Right ventricle myocardium superior (tissue), 1 donor: ENCODE measurements at places on chromosomes 4 and X. TPM values are rescaled to one million over a fixed set of nuclear protein-coding genes. Genes with fewer than 3 reads are reported as not detected.

ZRSR2 gene
- total RNA-seq = 6.8 TPM

TEX11 gene
- total RNA-seq = not detected

DNA sequence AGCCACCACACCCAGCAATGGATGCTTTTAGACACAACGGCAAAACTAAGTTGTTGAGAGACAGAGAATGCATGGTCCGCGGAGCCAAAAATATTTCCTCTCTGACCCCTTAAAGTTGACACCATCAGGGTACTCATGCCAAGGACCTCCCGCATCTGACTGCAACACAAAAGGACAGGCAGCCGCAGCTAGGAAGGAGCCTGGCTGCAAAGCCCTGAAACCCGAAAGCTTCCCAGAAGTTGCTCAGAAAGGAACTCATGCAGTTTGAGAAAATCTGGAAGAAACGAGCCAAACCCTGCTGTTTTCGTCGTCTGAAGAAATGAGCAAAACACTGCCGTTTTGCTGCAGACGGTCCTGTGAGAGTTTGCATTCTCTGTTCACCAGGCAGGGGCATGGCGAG, 16.5 kb downstream of the DHRSX start:
- DNase-seq = no peak

DNA sequence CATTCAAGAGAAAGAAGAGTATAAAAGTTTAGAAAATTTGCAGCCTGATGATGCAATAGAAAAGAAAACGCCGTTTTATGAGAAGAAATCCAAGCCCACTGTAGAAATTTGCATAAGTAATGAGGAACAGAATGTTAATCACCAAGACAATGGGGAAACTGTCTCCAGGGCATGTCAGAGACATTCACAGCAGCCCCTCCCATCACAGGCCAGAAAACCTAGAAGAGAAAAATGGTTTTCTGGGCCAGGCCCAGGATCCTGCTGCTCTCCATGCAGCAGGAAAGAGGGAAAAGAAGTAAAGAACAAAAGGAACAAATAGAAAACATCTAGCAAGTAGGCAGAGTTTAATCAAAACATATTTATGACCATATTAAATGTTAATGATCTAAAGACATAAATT, 119.0 kb downstream of the ANKRD50 start:
- no peak for DNase-seq

- DNase-seq = no peak
Measured at GRCh38 chr4:186204103-186204559, 12.8 kb downstream of the CYP4V2 start.

YY2 gene
- total RNA-seq = 0.35 TPM

KLB gene
- 0.13 TPM for total RNA-seq

IQSEC2 gene
- total RNA-seq = 10.5 TPM

EREG gene
- total RNA-seq = not detected

PCDH11X gene
- 0.11 TPM for total RNA-seq

- DNase-seq = peak; percentile 61
Measured at GRCh38 chrX:119273420-119274192, 37.5 kb downstream of the PGRMC1 start.

DNA sequence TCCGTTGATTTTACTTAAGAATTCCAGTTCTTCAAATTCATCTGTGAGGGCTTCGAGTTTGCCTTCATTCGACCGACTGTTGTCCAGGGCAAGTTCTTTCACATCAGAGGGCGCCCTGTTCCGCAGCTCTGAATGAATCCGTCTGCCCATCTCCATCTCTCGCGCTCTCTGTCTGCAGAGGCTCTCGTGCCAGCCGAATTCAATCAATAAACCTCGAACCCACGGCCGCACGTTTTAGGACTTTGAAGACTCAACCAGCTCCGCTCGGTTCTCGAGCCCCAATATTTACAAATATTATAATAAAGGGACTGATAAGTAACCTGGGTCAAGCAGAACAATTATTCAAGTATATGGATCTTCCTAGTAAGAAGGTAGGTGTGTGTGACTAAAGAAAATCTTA, 556.4 kb upstream of the SMIM31 start:
- no peak for DNase-seq

- peak; percentile 24 for DNase-seq
Measured at GRCh38 chr4:8831221-8832112, 40.2 kb downstream of the HMX1 start.

GBA3 gene
- total RNA-seq = not detected

- DNase-seq = no peak
Measured at GRCh38 chr4:111797455-111798163, 347.6 kb upstream of the FAM241A start.

MANBA gene
- total RNA-seq = 22.4 TPM

PROM1 gene
- total RNA-seq = 2.1 TPM

DNA sequence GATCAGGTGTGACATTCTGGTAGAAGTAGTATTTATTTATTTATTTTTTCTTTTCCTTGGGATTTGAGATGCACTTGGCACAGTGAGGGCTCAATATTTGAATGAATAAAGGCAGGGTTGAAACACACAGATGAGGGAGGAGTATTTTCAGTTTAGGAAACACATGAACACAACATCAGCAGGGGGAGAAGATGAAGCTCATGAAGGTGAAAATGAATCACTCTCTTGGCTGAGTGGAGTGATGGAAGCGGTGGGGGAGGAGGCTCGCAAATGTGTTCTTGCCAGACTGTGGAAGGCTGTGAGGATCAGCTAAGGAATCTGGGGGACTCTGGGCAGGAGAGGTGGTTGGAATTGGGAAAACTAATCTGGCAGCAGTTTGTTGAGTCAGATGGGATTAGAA, 55.3 kb downstream of the ARHGAP10 start:
- no peak for DNase-seq

- no peak for DNase-seq
Measured at GRCh38 chrX:29318012-29318411, 730.8 kb downstream of the IL1RAPL1 start.

DNA sequence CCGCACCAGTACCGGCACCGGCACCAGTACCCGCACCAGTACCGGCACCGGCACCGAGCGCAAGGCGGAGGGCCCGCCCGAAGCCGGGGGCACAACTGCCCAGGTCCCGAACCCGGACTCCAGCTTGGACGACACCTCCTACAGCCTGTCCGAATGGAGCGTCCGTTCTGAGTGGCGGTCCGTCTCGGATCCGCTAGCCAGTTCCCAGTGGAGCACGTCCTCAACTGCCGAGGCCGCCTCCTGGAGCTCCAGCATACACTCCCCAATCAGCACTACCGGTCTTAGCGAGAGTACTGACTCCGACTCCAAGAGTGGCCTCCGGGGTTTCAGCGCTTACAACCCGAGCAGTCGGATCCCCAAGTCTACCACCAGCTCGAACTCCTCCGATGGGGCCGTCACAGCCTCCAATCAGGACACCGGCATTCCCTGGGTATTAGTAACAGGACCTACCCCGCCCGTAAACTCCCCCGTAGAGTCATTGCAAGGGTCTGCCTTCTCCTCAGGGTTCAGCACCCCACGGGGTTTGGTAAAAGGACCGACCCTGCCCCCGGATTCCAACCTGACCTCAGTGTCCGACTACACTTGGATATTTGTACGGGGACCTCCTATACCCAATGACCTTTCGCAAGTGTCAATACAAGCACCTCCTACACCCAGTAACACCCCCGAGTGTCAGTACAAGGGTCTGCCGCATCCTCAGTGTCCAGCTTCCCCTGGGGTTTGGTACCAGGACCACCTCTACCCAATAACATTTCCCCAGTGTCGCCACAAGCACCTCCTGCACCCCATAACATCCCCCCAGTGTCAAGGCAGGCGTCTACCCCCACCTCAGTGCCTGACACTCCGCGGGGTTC, 721 bp upstream of the MAOA start:
- DNase-seq = no peak

GRCh38 chr4:152530600-152530999, 5.3 kb downstream of the FBXW7 start:
- DNase-seq = no peak
